Colonic mucosa (tissue), 4 donors: ENCODE measurements at places on chromosomes 16 and 17. TPM values are rescaled to one million over a fixed set of nuclear protein-coding genes. Genes with fewer than 3 reads are reported as not detected.

DNA sequence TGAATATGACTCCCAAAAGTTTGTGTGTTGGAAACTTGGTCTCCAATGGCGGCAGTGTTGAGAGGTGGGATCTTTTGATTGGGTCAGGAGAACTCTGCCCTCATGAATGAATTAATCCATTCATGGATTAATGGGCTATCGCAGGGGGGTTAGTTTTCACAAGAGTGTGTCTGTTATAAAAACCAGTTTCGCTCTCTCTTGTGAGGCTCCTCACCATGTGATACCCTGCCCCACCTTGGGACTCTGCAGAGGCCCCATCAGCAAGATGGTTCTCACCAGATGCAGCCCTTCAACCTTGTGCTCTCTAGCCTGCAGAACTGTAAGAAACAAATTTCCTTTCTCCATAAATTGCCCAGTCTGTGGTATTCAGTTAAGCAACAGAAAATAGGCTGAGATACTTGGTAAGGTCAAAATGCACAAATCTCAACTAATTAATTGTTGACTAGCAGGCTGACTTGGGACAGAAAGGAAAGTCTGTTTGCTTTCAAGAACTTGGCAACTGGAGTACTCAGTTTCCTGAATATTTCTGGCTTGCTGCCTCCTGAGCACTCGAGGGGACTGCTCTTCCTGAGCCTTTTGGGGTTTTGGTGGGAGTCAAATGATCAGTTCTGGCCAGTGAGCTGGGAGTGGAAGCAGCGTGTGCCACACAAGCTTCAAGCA lies 13.8 kb upstream of the CCL17 start:
- no peaks in the 10 kb centered on the region for H3K36me3 ChIP-seq
- no peak overlapping the region for H3K27ac ChIP-seq
- no peak for DNase-seq
- H3K4me3 ChIP-seq = no peak overlapping the region
- no peaks in the 10 kb centered on the region for H3K4me1 ChIP-seq
- H3K27me3 ChIP-seq = no peaks in the 10 kb centered on the region

GRCh38 chr17:15947976-15948752 lies 3.2 kb downstream of the ADORA2B start:
- no peaks in the 10 kb centered on the region for H3K4me1 ChIP-seq
- peak overlapping the region; percentile 89 for H3K27ac ChIP-seq
- H3K36me3 ChIP-seq = no peaks in the 10 kb centered on the region
- H3K4me3 ChIP-seq = no peak overlapping the region

DNA sequence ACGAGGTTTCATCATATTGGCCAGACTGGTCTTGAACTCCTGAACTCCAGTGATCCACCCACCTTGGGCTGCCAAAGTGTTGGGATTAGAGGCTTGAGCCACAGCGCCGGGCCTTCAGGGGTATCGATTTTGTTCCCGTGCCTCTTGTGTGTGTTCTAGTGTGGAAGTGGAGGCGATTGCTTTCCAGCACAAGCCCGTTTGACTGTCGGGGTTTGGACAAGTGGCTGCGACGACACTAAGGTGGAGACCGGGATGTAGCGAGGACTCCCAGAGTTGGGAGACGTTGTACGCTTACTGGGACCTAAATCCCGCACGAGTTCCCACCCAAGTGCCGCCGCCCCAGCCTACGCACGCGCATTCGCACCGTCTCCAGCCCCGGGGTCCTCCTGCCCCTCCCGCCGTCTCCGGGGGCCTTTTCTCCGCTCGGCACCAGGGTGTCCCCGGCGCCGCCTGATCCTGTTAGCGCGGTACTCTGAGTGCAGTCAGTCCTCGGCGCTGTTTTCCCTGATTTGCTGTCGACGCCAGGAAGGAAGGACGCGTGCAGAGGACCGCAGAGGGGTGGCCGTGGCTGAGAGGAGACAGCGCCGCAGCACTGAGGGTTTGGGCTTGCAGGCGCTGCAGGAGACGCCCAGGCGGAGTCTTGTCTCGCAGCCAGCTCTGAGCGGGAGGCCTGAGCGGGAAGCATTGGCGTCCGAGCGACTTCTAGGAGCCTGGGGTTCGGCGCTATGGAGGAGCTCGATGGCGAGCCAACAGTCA lies at the start of gene NUP85:
TSS of gene NUP85 (plus strand) at position 643 of the 756 bp plus-strand sequence. CDS start at position 726, 83 bp downstream.
- H3K4me3 ChIP-seq = peak within 1 kb of the TSS; percentile 91
- H3K27ac ChIP-seq = peak within 1 kb of the TSS; percentile 94
- H3K27me3 ChIP-seq = no peaks in the 10 kb centered on the region
- H3K36me3 ChIP-seq = no peaks in the 10 kb centered on the region

- H3K4me1 ChIP-seq = no peaks in the 10 kb centered on the region
- no peaks in the 10 kb centered on the region for H3K27me3 ChIP-seq
- no peaks in the 10 kb centered on the region for H3K36me3 ChIP-seq
Observed at GRCh38 chr17:49180303-49180702, 30.1 kb downstream of the GNGT2 start.

- H3K4me3 ChIP-seq = no peak overlapping the region
- H3K27ac ChIP-seq = no peak overlapping the region
- DNase-seq = no peak
- H3K4me1 ChIP-seq = no peaks in the 10 kb centered on the region
- H3K36me3 ChIP-seq = peaks cover 1% of the 10 kb centered on the region
Observed at GRCh38 chr17:64038331-64039105, 18.1 kb upstream of the ICAM2 start.

GRCh38 chr17:28159004-28159403 lies 116.5 kb downstream of the NLK start:
- no peaks in the 10 kb centered on the region for H3K4me1 ChIP-seq
- no peak for DNase-seq
- no peaks in the 10 kb centered on the region for H3K27me3 ChIP-seq
- no peaks in the 10 kb centered on the region for H3K36me3 ChIP-seq
- H3K4me3 ChIP-seq = no peak overlapping the region
- H3K27ac ChIP-seq = no peak overlapping the region

DNA sequence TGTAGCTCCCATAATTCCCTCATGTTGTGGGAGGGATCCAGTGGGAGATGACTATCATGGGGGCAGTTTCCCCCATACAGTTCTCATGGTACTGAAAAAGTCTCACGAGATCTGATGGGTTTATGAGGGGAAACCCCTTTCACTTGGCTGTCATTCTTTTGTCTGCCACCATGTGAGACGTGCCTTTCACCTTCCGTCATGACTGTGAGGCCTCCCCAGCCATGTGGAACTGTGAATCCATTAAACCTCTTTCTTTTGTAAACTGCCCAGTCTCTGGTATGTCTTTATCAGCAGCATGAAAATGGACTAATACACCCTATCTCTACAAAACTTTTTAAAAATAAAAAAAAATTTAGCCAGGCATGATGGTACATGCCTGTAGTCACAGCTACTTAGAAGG lies 6.2 kb upstream of the C17orf113 start:
- no peaks in the 10 kb centered on the region for H3K36me3 ChIP-seq
- no peaks in the 10 kb centered on the region for H3K4me1 ChIP-seq
- DNase-seq = no peak
- H3K27ac ChIP-seq = no peak overlapping the region
- H3K27me3 ChIP-seq = no peaks in the 10 kb centered on the region
- H3K4me3 ChIP-seq = no peak overlapping the region

The TM4SF5 gene
- 37.7 TPM for total RNA-seq

The RAC3 gene
- total RNA-seq = 16.6 TPM

The CDH15 gene
- total RNA-seq = not detected

The HOXB8 gene
- 7.4 TPM for total RNA-seq
